Activated naive CD8-positive, alpha-beta T cell treated with anti-CD3 and anti-CD28 coated beads for 36 hours (primary cell): ENCODE measurements at places on chromosomes 4 and X. TPM values are rescaled to one million over a fixed set of nuclear protein-coding genes. Genes with fewer than 3 reads are reported as not detected.
A peak's percentile ranks its signal among the peaks of the same experiment; 100 is the strongest.

Gene PPP1R3F
- total RNA-seq, result 2.5 TPM

Gene MYOZ2
- not detected for total RNA-seq

Gene SPIN2A
- total RNA-seq, result 0.30 TPM

Gene GPC4
- total RNA-seq, result not detected

Gene IL2
- 40.7 TPM for total RNA-seq

GRCh38 chr4:81839347-81840042 lies 367.8 kb upstream of the RASGEF1B start:
- no peak for DNase-seq

- DNase-seq, result peak; percentile 33
Observed at GRCh38 chrX:132612821-132613564, 124.2 kb upstream of the MBNL3 start.

DNA sequence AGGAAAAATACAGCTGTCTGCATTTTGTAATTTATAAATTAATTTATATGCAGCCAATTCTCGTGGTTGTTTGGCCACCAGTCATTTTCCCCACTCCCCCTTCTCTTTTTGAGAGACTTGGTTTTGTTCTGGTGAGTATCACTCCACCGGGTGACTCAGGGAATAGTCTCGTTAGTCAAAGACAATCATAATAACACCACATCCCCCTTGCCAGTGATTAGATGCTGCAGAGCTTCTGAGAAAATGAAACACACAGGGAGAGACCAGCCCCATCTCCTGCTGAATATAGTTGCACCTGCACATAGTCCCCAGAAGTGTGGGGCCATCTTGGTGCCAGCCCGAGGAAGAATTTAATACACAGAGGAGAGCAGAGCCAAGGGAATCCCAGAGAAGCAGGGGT lies 8.0 kb upstream of the FNIP2 start:
- no peak for DNase-seq

DNA sequence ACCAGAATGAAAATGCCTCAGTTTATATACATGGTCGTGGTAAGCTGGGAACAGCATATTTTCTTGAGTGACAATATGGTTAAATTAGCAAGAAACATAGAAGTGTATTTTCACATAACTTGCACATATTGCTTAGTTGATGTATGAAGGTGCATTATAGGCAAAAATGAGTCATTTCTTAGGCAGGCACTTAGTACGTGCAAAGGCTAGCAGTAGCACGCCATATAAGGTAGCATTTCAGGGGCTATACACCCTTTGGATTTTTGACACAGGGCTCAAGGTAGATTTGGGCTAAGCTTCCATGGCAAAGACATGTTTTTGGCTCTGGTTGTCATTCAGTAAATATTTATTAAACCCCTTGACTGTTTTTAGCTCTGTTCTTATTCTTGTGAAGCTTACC lies 33.1 kb downstream of the PCDH7 start:
- DNase-seq, result no peak

- DNase-seq, result no peak
Observed at GRCh38 chr4:81481151-81481550, 9.4 kb upstream of the RASGEF1B start.

- no peak for DNase-seq
Observed at GRCh38 chrX:85378461-85378860, 1.0 kb downstream of the POF1B start.

GRCh38 chrX:152177052-152177451 lies 38.7 kb upstream of the MAGEA10 start:
- DNase-seq, result no peak

GRCh38 chr4:142016031-142016430 lies 379.6 kb downstream of the IL15 start:
- DNase-seq, result peak; percentile 4

- no peak for DNase-seq
Observed at GRCh38 chrX:15349046-15349445, 13.7 kb upstream of the PIGA start.

DNA sequence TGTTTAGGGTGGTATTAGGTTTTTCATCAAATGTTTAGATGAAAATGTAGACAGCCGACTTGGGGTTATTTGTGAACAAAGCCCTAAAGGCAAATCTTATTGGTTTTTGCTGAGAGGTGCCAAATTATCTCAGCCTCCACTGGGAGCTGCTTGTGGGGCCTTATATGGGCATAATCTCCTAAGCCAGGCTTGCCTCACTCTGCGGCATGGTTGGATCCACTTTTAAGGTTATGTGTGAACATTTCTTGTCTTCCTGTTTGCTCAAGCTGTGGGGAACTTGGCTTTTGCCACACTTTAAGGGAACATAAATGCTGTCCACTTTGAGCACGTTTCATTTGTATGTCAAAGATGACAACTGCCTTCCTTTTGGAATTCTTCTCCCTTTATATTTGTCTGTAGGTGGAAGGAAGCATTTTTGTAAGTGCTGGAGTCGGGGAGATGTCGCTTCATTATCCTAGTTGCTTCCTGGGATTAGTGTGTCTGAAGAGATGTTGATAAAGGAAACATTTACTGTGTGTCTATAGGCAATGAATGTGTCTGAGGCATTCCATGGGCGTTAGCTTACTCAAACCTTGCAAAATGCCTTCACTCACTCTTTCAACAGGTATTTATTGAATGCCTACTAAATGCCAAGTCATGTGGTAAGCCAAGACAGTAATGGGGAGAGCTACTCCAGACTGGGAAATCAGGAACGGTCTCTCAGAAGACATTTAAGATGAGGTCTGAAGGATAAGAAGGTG lies 78.3 kb downstream of the SLC9A6 start:
- no peak for DNase-seq
